ENCODE measurements at places on chromosomes 5 and 9. TPM values are rescaled to one million over a fixed set of nuclear protein-coding genes. Genes with fewer than 3 reads are reported as not detected.

Gene TMEM171
- 15.4 TPM for total RNA-seq

DNA sequence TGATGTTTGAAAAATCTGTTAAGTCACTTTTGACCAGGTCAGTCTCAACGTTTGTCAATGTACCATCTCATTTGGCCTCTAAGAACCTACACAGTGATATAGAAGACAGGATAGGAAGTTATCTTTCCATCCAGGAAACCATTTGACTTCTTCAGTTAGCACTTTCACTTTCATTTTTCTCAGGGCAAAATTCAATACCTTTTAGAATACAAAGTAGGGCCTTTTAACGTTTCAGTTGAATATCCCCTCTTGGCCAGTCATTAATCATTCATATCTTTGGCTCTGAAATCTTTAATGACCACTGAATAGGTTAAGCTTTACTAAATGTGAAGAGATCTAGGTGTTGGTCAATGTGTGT, 101.1 kb upstream of the GNAQ start:
- DNase-seq, result no peak

DNA sequence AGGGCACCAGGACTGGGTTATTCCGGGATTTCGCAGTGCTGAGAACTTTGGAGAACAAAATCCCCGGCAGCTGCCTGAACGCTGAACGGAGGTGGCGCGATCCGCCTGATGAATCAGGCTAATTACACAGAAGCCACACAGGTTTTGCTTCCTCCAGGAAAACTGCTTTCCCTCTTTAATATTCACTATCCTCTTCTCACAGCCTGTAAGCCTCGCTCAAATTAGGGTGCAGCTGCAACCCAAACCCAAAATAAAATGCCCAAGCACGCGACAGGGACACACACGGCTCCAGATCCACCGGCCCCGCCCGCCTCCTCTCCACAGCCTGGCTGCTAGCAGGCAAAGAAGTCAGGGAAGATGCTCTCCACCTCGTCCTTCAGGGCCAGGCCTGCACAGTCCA, 6.0 kb downstream of the SOHLH1 start:
- DNase-seq, result no peak

Gene C8G
- 1.9 TPM for total RNA-seq

DNA sequence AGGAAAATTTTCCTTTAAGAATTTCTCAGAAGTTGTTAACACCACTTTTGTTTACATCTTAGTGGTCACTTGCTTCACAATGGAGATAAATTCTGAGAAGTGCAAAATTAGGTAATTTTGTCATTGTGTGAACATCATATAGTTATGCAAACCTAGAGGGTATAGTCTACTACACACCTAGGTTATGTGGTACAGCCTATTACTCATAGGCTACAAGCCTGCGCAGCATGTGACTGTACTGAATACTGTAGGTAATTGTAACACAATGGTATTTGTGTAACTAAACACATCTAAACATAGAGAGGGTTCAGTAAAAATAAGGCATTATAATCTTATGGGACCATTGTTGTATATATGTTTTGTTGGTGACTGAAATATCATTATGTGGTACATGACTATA, 388.7 kb upstream of the POU5F2 start:
- no peak for DNase-seq

- no peak for DNase-seq
Observed at GRCh38 chr9:75539523-75539922, 350.9 kb upstream of the PCSK5 start.

GRCh38 chr5:66814146-66814991, 218.2 kb downstream of the MAST4 start:
- DNase-seq, result peak; percentile 48

DNA sequence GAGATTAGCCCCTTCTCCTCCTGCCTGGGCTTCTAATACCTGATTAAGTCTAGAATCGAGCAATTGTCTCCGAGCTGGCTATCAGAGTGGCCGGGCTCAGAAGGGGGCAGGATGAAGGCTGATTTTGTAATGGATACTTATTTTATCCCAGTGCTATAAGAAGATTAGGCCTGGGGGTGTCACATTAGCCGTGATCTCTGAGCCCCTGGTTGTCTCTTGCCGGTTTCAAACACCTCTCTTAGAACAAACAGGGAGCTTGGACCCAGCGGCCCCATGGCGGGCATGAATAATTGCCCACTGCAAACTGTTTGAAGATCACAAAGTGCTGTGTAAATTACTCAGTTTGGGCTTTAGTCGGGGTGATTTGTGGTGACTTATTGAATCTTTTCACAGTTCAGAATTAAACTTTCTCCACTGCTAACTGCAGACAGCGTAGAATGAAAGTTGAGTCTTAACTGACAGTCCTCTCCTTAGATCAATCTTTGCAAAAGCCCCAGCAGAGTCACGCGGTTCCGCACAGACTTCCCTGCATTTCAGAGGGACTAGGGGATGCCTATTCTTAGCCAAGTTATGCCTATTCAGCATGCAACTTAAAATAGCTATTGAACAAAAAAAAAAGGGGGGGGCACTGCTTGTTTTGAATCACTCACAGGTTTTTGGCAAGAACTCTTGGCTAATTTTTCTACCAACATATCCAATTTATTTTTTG, 200.6 kb upstream of the IRX1 start:
- no peak for DNase-seq

DNA sequence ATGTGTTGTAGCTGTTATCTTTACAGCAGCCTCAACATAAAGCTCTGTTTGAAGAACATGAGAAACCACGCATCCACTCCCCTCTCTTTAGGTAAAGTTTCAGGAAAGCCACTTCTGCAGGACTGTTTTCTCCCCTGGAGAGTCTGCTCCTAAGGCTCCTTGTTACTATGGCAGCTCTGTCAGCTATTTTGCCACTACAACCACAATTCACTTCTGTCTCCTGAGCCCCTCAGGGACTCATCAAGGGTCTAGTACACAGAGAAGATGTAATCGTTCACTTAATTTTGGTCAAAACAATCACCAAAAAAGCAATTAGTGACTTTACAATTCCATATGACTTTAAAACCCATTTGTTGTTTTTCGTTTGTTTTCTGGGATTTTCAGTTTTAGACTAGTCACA, 157.7 kb downstream of the FBN2 start:
- DNase-seq, result peak; percentile 54

DNA sequence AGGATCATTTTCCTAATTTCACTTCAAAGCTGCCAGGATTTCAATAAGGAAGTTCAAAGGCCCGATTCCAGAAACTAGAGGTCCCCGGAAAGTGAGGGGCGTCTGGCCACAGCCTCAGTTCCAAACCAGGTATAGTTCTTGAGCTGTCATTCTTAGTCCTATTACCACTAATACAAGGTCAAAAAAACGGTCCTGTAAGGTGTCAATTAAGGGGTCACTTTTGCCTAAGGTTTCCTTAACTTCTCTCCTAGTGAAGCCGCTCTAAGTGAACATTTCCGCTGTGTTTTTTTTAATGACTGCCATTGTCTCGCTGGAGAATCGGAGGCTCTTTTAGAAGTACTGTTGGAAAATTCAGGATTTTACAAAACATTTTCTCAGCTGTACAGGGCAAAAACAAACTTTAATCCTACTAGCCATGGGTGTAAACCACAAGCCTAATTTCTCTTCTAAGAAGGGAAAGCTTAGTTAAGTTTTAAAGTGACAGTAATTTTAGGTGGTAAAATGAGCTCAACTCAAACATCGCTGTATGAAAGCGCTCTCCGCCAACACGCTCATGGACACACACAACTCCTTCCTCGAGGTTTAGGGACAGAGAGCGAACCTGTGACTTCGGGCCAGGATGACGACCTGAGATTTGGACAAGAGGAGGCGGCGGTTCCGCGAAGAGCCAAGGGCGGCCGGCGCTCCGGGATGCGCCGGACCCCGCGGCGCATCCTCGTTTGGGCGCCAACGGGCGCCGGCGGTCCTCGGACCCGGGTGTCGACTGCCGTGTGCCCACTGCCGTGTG, 76.7 kb upstream of the IFNE start:
- no peak for DNase-seq

- DNase-seq, result no peak
Observed at GRCh38 chr5:154575546-154576428, 97.8 kb upstream of the HAND1 start.

DNA sequence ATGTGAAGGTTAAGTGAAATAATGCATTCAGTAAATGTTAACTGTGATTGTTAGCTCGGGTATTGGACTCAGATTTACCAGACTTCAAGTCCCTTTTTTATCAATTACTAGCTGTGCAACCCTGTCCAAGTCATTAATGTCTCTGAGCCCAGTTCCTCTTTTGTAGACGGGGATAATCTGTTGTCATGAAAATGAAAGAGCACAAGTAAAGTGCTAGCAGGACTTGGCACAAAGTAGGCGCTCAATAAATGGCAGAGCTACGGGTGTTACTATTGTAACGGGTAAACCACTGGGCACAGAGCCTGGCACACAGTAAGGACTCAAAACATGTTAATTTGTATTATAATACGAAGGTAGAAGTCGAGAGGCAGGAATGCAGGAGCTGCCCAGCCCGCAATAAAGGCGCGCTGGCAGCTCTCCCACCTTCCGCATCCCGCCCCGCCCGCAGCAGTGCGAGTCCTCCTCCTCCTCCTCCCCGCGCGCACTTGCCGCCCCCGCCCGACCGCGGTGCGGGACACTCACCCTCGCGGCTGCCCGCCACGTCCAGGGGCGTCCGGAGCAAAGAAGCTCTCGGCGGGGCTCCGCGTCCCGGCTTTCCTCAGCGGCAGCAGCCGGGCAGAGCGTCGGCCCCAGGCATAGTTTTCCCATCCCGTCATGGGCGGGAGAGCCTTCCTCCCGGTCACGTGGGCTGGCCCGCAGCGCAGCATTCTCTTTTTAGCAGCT, at the start of gene C1QTNF2:
C1QTNF2 (minus strand) TSS at position 637 of the 723 bp plus-strand sequence. CDS start 15,615 bp downstream, outside the sequence.
- DNase-seq, result peak; percentile 66

Gene SPATA31E1
- not detected for total RNA-seq

Gene DOCK2
- 42.0 TPM for total RNA-seq

- no peak for DNase-seq
Observed at GRCh38 chr5:20157089-20157488, 169.1 kb upstream of the CDH18 start.

Gene GDF9
- 0.88 TPM for total RNA-seq

GRCh38 chr9:98970532-98971041, 26.9 kb downstream of the COL15A1 start:
- no peak for DNase-seq

- peak; percentile 3 for DNase-seq
Observed at GRCh38 chr9:8980496-8981013, 1181.0 kb upstream of the DMAC1 start.

DNA sequence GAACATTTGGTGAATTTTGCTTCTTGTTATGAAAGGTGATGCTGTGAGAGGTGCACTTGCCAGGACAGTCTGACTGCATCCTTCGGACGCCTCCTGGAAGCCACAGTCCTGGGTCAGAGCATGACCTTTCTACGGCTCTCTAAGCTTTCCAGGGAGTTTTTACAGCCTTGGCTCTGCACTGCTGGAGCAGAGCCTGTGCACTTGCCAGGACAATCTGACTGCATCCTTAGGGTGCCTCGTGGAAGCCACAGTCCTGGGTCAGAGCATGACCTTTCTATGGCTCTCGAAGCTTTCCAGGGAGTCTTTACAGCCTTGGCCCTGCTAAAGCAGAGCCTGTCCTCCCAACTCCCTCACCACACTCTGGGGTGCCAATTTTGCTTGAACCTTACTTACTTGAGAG, 49.6 kb downstream of the CCDC180 start:
- no peak for DNase-seq

DNA sequence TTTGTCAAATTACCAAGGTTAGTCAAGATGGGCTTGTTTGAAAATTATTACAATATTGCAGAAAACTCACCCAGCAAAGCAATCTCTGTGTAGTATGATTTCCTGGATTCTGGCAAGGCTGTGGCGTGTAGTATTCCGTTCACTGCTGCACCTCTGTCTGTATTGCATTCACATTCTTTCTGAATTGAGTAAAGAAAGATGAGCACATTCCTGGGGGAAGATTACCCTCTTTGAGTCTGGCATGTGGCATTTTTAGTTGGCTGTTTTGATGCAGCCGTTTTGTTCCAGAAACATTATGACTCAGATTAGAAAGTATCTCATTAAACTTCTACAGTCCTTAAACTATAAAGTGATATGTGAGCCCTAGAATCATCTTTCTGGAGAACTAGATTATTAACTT, 197.7 kb downstream of the TENT4A start:
- no peak for DNase-seq

DNA sequence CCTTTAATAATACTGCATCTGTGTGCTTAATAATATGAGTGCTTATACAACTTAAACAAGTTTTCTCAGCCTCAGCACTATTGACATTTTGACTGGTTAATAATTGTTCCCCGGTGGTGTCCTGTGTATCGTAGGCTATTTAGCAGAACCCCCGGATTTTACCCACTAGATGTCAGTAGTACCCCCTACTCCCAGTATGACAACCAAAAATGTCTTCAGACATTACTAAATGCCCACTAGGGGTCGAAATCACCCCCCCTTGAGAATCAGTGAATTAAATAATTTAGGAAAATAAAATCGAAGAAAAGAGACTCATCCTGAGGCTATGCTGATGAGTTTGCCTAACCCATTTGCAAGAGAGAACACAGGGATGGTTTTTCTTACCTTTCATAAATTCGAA, 166.3 kb downstream of the ATP10B start:
- no peak for DNase-seq

DNA sequence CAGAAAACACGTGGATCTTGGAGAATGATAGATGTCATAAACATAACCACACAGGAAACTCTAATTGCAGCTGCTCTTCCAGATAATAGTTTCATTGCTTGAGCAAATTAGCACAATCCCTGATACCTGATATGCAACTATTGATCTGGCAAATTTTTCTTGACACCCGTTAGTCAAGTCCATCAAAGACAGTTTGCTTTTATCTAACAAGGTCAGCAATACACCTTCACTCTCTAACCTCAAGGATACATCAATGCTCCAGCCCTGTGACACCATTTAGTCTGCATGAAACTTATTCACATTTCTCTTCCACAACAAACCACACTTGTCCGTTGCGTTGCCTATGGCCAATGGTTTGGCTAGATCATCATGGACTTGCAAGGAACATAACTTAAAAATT, 16.6 kb downstream of the UGT3A1 start:
- no peak for DNase-seq

- DNase-seq, result no peak
Observed at GRCh38 chr5:85293145-85293785, 908.6 kb upstream of the EDIL3 start.

DNA sequence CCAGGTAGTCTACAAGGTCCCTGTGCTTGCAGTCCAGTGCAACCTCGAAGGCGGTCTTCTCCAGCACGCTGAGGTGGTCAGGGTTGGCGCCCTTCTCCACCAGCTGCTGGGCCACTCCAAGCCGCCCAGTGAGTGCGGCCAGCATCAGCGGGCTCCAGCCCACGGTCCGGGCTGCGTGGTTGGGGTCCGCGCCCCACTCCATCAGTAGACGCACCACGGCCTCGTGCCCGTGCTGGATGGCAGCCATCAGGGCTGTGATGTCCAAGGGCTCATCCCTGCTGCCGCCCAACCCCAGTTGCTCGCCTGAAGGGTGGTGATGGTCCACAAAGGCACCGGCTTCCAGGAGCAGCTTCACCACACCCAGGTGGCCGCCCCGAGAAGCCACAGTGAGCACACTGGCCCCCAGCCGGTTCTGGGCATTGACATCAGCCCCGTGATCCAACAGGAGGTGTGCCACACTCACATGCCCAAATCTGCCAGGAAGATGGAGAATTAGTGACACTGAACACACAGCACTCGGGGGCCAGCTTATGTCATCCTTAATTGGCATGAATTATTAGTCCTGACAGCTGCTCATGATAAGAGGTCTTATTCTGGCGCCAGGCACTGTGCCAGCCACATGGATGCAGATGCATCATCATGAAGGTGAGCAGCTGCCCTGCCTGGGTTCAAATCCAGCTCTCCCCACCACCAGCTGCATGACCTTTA, 6.1 kb downstream of the ANKS6 start:
- no peak for DNase-seq

GRCh38 chr9:126534431-126535186, 79.1 kb upstream of the LMX1B start:
- DNase-seq, result no peak

Gene ENC1
- 7.5 TPM for total RNA-seq

- no peak for DNase-seq
Observed at GRCh38 chr9:115551396-115551795, 433.4 kb upstream of the TNC start.

All from kidney (tissue), 22 donors.